Stimulated activated CD4-positive, alpha-beta T cell treated with anti-CD3 and anti-CD28 coated beads, Interleukin-12 subunit alpha, Interleukin-12 subunit beta, amount 100 ng/mL, for 24 hours (primary cell): ENCODE measurements at places on chromosomes 1 and 21.

GRCh38 chr1:22773981-22774832, 63.6 kb downstream of the EPHB2 start:
- no peak for DNase-seq

GRCh38 chr1:19460535-19461219, 24.7 kb downstream of the CAPZB start:
- no peak for DNase-seq

GRCh38 chr1:32886004-32886827, at the start of gene HPCA:
HPCA (plus strand) TSS chr1:32886491; CDS start chr1:32888899, 2,408 bp downstream.
- peak; percentile 21 for DNase-seq

DNA sequence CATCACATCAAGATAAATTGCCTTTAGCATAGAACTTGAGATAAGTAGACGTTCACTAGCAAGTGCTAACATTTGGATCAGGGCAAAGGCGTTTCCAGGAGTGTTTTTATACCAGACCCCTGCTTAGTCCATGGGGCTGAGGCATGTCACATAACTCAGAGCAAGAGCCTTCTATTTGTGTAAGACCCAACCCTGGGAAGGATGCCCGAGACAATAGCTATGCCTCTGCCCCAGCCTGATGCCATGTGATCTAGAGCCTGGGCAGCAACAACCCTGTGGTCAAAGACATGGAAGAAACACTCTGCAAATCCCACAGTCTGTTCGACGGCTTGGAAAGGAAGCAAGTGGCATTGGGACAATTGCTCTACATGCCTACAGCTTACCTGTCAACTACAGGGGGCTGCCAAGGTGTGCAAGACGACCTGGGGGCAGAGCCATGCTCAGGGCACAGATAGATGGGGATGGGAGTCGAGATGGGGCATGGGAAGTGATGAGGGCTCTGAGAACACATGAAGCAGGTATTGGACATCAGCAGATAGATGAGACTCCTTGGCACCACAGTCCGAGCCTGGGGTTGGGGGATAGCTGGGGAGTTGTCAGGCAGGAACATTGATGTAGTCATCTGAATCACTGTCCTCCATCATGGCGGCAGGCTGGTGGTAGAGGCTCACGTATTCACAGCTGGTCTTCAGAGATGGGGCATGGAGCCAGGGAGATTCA, 7.3 kb downstream of the IL24 start:
- DNase-seq, result no peak

- no peak for DNase-seq
These were observed 94.0 kb downstream of the CCDC185 start for GRCh38 chr1:223486932-223487886.

DNA sequence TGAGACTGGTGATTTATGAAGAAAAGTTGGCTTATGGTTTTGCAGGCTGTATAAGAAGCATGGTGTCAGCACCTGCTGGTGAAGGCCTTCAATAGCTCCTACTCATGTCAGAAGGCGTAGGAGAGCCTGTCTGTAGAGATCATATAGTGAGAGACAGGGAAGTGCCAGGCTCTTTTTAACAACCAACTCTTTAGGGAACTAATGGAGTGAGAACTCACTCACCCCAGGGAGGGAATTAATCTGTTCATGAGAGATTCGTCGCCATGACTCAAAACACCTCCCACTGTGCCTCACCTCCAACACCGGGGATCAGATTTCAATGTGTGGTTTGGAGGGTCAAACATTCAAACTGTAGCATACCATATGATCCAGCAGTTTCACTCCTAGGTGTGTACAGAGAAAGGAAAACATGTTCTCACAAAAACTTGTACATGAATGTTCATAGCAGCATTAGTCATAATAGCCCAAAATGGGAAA, 72.6 kb downstream of the TTC3 start:
- DNase-seq, result no peak

- DNase-seq, result no peak
These were observed 88.2 kb downstream of the GABPA start for GRCh38 chr21:25822981-25823380.

DNA sequence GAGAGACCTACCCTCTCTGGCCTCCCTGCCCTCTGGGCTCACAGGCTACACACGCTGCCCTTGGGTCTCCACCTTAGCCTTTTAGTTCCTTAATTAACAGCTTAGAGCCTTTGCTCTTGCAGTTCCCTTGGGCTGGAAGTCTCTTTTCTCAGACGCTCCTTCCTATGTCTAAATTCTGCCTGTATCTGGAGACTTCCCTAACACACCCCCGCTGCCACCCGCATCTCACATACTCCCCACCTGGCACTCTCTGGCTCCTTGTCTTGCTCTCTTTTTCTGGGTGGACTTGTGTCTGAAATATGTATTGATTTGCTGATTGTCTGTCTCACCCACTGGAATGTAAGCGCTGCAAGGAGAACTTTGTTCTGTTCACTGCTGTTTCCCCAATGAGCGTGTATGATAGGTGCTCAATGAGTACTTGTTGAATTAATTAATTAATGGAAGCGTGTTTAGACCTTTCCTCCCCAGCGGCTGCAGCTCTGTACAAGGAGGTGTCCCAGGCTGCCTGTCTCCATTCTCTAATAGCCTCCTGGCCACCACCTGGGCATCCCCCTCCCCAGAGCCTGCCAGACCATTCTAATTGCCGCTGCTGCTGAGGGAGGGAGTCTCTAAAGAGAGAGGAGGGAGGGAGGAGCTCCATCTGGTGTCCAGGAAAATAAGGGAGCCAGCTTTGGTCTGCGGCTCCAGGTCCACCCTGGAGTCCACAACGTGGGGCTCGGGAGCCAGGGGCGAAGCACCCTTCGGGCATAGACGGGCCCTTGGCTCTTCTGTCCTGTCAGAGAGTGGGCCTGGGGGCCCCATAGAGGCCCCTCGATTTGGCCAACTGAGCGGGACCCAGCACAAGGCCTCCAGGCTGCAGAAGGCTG, 95.4 kb downstream of the RNF220 start:
- no peak for DNase-seq

DNA sequence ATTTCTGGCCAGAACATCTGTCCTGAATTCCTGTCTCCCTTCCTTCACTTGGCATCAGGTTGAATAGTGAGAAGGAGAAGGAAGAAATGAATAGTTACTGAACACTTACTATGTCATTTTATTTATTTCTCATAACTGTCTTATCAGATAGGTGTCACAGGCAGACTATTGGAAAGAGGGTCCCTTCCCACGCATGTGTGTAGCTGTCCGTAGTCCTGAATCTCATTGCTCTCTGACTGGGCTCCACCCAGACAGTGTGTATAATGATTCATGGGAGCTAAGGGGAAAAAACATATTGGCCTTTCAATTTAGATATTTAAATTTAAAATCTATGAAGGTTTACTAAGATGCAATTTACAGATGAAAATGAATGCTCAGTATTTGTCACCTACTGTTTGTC, 86.1 kb downstream of the OMA1 start:
- no peak for DNase-seq

- DNase-seq, result no peak
These were observed 44.8 kb upstream of the CACYBP start for GRCh38 chr1:174954671-174955669.

DNA sequence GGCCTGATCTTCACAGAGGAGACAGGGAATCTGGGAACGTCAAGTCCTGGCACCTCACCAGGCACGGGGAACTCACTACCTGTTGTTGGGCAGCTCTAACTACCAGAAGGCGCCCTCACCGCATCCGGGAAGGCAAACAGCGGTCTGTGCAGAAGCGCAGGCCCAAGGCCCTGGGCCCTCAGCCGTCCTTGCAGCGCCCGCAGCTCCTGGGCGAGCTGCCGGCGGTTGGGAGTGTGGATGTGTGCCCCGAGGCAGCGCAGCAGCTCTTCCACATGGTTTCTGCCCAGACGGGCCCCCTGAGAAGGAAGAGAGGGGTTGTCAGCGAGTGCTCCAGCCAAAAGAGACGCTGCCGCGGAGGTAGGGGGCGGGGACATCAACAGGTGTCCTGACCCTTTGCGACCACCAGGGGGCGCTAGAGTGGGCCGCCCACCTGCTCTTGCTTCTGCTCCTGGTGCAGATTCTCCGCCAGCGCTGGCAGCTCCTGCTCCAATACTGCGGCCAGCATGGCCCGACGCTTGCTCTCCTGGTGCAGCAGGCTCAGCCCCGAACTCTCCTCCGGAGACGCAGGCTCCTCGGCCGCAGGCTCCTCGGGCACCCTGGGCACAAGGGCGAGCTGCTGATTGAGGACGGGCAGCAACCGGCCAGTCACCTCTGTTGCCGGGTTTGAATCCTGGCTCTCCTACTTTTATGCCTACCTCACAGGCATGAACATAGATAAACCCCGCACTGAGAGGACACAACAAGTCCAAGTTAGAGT, 9.3 kb downstream of the MAP3K6 start:
- peak; percentile 71 for DNase-seq

GRCh38 chr21:36820176-36821031, 121.5 kb downstream of the SIM2 start:
- no peak for DNase-seq

GRCh38 chr1:9119745-9120144, 9.2 kb downstream of the GPR157 start:
- no peak for DNase-seq

GRCh38 chr1:4060850-4061249, 160.8 kb upstream of the C1orf174 start:
- no peak for DNase-seq

- no peak for DNase-seq
These were observed 180.1 kb upstream of the ESRRG start for GRCh38 chr1:216903382-216903740.

DNA sequence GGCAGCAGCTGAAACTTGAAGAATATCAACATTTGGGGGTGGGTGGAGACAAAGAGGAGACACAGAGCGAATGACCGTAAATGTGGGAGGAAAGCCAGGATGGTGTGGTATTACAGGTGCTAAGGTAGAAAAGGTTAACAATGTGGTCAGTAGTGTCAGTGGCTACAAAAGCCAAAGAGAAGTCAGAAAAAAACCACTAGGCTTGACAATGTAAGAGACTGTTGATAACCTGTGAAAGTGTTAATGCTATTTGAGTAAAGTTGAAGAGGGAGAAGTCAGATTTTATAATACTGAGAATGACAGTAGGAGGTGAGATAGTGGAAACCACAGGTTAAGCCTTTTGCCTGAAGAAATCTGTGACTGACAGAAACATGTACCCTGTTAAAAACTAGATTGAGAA, 120.8 kb downstream of the CLEC20A start:
- DNase-seq, result no peak

- no peak for DNase-seq
These were observed 29.1 kb upstream of the SLC16A1 start for GRCh38 chr1:112985123-112985522.
